ENCODE measurements at places on chromosomes 5 and 9.

DNA sequence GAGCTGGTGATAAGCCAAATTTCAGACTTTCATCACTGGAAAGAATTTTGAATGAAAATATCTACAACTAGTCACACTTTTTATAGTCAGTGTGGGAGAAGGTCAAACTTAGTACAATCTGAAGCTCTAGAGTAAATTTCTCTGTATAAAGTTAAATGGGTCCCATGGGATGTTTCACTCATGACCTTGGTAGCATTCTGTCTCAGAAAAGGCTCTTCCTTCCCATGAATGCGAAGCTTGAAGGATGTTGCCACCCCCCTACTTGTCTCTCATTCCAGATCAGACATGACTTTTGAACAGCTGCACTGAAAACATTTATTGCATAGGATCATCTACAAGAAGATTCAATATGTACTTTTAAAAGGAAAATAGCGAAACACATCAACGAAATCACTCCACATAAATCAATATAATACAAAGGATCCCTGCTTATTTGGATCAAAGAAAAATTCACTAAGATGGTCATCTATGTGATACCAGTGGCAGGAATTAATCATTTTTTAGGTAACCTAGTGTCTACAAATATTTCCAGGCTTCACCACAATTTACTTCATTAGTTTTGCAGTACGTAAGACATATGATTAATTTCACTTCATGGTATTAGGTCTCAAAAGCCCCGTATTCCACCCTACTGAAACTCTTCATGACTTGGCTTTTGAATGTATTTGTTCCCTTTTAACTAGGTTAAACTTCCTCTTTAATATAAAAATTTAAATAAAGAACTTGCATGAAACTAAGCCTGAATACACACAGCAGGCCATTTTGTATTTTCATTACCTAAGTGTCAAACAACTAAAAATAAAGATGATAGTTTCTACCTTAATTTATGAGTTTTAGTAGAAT, 4.4 kb downstream of the ST8SIA4 start:
- no peak for DNase-seq

GRCh38 chr9:130054325-130054786, 650 bp downstream of the GPR107 start:
- no peak for DNase-seq

DNA sequence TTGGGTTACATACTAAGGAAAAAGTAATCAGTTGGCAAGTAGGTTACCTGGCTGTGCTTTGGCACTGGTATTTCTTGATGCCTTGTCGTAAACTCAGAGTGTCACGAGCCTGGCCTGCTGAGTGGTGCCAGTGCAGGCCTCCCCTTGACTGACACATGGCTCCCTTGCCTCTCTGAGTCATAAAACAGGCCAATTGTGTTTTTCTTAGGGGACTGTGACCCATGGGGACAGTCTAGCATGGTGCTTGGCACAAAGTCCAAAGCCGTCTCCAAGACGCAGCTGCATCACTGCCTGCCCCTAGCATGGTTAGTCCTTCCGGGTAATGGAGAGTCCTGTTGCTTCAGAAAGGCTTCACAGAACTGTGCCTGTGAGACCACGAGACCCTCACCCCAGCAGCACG, 132.5 kb downstream of the MVB12B start:
- no peak for DNase-seq

- no peak for DNase-seq
These were observed 17.5 kb downstream of the LMX1B start for GRCh38 chr9:126631254-126631653.

DNA sequence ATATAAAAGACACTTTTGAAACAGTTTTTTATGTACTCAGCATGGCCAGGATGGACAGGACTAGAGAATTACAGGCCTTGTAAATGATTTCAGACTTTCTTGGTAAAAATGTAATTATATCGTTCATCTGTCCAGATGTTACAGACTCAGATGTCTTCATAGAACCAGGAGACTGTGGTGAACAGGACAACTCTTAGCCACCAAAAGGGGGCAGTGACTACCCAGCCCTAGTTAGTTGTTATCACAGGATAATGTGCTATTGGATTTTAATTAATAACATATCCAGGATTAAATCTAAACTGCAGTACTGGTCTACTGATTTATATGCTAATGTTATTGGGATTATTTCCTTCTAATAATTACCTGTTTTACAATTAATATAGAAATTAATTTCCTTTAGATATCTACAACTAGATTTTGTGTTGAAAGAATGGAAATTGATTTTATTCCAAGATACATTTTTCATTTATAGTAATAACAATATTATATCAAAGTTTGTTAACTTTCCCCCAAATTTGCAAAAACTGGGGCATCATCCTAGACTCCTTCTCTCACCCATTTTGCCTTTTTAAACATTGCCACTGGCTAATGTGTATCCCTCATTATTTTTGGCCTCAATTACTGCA, 99.4 kb downstream of the MTREX start:
- DNase-seq = no peak

GRCh38 chr5:146103594-146103993, 1.8 kb downstream of the PLAC8L1 start:
- no peak for DNase-seq

DNA sequence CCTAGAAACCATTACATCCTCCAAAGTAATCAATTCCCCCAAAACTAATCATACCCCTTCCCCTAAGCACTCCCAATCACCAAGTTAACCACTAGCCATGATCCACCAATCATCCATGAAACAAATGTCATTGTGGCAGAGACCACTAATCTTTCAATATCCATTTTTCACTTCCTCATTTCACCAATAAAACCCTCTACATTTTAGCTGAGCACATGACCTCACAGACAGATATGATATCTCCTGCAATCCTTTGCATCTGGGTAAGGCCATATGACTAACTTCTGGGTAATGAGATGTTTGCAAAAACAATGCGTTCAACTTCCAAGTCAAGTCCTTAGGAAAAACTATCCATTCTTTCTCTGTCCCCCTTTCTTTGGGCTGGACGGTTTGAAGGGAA, 20.7 kb downstream of the OR2S2 start:
- no peak for DNase-seq

DNA sequence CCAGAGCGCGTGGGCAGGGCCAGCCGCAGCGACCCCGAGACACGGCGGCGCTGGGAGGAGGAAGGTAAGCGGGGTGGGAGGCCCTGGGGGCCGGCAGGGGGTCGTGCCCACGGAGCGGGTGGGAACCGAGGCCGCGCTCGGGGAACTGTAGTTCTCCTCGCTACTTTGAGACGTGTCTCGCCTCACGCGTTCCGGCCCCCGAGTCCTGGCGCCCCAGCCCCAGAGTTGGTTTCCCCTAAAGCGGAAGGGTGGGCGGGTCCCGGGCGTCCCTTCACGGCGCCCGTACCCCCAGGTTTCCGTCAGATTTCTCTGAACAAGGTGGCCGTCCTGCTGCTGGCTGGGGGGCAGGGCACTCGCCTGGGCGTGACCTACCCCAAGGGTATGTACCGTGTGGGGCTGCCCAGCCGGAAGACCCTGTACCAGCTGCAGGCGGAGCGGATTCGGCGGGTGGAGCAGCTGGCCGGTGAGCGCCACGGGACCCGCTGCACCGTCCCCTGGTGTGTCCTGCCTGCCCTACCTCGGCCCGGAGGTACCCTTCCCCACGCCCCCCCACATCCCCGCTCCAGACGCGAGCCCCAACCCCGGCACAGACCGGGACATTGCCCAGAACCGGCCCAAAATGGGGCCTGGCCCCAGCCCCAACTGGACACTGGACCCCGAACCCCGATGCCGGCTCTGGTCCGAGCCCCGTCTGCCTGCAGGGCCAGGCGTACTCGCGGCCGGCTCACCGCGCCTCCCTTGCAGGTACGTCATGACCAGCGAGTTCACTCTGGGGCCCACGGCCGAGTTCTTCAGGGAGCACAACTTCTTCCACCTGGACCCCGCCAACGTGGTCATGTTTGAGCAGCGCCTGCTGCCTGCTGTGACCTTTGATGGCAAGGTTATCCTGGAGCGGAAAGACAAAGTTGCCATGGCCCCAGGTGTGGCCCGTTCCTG, 709 bp downstream of the UAP1L1 start:
- no peak for DNase-seq

- DNase-seq = no peak
These were observed 17.0 kb upstream of the FIBCD1 start for GRCh38 chr9:130955947-130956621.

GRCh38 chr5:60671899-60672692, 27.9 kb downstream of the DEPDC1B start:
- no peak for DNase-seq

DNA sequence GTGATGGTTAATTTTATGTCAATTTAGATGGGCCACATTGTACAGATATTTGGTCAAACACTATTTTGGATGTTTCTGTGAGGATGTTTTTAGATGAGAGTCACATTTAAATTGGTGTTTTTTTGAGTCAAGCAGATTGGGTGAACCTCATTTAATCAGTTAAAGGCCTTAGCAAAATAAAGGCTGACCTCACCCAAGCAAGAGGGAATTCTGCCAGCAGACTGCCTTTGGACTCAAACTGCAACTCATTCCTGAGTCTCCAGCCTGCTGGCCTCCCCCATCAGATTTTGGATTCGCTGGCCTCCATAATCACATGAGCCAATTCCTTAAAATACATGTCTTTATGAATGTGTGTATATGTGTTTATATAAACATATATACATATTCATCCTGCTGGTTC, 282.7 kb upstream of the POU5F2 start:
- DNase-seq = no peak
